Activated CD4-positive, alpha-beta T cell treated with anti-CD3 and anti-CD28 coated beads for 1 hour (primary cell): ENCODE measurements at places on chromosomes 12 and 14.

DNA sequence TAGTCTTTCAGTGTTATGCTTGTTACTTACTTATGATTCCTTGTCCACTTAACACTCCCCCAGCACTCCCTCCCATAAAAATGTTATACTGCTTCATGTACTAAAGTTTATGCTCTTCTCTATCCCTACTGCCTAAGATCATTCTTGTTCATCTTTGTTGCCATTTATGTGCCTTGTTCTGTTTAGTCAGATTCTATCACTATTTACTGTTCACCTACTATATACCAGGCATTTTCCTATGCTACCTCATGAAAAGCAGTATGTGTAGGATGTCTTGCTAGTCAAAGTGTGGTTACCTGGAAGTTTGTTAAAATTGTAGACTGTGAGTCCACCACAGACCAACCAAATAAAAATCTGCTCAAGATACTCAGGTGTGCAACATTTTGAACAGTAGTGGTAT lies 23.9 kb downstream of the ERH start:
- no peak for DNase-seq

DNA sequence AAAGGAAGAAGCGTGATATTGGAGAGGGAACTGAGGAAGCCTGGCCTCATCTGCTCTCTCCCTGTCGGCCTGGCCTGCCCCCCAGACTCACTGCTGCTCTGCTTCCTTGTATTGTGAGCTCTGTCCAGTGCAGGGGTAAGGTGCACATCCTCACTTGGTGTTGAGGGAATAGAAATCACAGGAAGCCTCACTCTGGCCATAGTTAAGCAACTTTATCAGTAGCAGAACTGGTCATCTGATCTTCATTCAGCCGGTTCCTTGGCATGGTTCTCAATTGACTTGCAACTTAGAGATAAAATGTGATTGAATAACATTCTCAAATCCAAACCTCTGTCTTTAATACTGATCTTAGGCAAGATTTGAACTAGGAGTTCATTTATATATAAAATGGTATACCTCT lies 11.5 kb upstream of the CCDC175 start:
- no peak for DNase-seq

DNA sequence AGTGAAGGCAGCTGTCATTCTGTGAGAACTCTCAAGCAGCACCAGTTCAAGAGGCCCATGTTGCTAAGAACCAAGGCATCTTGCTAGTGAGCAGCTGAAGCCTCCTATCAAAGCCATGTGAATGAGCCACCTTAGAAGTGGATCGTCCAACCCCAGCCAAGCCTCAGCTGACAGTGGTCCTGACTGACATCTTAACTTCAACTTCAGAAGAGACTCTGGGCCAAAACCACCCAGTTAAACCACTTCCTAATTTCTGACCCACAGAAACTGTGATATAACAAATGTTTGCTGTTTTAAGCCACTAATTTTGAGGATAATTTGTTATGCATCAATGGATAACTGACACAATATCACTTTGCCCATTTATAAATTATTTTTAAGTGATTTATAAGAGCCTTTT lies 256.0 kb downstream of the RPAP3 start:
- no peak for DNase-seq

- no peak for DNase-seq
These were observed 270.5 kb downstream of the TTC6 start for GRCh38 chr14:37865719-37866549.

DNA sequence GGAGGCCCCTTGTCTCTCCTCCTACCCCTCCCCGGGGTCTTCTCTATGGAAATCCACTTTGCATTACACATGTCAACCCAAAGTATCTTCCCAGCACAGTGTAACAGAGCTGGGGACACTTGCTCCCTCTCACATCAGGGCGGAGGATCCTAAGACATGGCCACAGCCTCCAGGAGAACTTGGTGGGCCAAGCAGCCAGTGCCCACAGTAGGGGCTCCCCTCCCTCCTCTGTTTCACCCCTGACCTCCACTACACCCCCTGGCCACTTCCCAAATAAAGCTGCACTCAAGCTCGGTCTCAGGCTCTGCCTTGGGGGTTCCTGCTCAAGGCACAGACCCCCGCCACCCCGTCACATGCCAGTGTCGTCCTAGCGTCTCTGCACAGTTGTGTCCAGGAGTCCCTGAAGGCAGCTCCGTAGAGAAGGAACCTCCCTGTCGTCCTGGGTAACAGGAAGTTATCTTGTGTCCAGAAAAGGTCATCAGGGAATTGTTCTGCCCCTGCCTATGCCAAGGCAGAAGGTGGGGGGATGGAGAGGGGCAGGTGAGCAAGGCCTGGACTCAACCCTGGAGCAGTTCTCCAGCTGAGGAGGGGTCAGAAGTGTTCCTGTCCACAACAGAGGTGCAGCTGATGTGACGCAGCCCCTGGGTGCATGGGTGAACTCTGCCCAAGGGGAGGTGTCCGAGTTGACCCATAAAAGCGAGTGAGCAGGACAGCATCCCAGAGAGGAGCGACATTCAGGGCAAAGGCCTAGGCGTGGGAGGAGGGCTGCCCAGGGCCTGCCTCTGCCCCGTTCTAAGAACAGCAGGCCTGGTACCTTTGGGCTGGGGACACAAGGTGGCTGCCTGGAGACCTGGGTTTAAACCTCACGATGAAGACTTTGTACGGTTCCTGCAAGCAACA lies 25.5 kb downstream of the DIO3 start:
- no peak for DNase-seq

DNA sequence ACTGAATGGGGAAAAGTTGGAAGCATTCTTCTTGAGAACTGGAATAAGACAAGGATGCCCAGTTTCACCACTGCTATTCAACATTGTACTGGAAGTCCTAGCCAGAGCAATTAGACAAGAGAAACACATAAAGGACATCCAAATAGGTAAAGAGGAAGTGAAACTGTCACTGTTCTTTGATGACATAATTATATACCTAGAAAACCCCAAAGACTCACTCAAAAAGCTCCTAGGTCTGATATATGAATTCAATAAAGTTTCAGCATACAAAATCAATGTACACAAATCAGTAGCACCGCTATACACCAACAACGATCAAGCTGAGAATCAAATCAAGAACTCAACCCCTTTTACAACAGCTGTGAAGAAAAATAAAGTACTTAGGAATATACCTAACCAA lies 157.3 kb upstream of the DDHD1 start:
- DNase-seq, result no peak

- DNase-seq, result no peak
These were observed 73.0 kb downstream of the FUT8 start for GRCh38 chr14:65485516-65485915.

DNA sequence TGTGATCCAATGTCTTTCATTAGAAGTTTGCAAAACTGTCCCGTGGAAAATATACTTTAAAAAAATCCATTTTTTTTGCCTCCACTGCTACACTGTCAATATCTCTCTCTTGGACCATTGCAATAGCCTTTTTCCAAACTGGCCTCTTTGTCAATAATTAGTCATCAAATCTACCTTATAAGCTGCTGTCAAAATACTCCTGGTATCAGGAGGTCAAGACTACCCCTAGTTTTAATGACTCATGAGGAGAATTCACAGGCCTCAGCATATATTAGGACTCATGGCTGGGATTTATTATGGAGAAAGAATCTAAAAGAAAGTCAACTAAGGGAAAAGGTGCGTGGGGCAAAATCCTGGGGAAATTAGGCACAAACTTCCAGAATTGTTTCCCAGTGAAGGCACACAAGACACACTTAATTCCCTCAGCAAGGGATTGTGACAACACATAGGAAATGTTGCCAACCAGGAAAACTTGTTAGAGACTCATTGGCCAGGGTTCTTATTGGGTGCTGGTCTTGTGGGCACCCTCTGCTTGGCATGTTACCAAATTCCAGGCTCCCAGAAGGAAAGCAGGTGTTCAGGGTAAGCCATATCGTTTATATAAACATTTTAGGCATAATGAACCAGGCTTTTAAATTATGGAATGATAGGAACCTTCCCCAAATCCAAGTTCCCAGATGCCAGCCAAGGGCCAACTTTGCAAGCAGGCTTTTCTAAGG lies 56.1 kb downstream of the TMEM117 start:
- no peak for DNase-seq

DNA sequence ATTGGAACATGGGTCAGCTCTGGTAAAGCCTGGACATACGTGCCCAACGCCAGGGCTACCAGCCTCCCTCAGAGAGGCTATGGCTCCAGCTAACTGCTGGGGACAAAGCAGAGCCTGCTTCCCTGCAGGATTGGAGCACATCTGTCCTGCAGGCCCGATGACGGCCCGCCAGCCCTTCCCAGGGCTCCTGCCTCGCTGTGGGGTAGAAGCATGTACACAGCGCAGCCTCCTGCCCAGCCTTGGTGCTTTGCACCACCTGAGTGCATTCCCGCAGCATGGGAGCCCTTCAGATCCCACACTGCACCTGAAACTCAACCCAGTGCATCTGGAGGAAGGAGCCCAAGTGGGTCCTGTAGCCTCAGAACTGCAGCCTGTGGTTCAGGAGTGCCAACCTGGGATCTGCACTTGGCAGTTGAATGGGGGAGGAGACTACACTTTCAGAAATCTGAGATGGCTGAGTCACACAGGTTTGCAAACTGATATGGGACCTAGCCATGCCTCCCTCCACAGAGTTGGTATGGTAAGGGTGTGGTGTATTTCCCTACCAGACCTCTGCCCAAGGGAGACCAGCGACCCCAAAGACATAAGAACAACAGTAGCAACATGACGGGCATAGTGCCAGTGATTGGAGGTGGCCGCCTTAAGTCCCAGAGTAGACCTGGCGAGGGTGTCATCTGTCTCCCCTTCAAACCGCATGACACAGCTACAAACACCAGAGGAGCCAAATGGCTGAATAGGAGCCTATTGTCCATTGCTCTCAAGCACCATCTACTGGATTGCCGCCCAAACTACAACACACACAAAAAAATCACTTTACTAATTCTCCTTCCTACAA lies 273.9 kb upstream of the MIS18BP1 start:
- no peak for DNase-seq

GRCh38 chr12:64091186-64091585 lies 130.9 kb downstream of the KICS2 start:
- no peak for DNase-seq

- no peak for DNase-seq
These were observed 8.0 kb downstream of the AQP6 start for GRCh38 chr12:49980501-49981349.

DNA sequence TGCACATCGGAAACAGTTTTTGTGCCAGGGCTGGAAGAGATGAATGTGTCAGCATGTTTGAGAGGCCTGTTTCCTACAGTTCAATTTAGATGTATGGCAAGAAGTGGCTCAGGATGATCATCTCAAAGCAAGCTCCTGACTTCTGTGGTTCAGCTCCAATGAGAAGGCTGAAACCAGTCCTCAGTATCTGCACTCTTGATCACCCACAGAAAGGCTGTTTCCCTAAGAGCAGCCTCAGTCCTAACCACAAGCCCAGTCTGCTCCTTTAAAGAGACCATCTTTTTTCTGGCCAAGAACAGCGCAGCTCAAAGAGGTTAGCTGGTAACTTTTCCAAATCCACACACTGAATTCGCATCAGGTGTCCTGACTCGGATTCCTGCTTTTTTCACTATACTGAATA lies 19.2 kb downstream of the CSRP2 start:
- DNase-seq, result no peak

DNA sequence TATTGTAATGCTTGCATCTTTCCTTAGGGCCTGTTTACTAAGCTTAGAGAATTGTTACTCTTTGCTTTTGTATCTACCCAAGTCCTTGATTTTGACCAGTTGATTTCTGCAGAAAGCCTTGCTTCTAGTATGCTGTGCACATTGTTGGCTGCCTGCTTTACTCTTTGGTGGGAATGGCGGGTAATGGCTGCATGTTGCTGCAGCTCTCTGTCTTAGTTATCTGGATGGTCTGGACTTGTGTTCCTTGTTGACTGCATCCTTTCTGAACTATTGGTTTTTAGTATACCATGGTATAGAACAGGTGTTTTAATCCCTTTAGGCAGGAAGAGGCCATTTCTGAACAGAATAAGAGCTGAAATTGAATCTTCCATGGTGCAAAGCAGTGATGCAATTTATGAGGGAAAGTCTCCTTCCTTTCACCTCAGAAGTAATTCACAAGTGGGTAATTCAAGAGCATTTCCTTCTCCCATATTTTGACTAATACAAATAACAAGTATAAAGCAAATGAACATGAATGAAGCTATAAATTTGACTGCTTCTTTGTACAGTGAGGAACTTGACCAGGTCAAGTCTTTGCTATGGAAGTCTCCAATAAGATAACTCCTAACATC lies 466.4 kb downstream of the NPAS3 start:
- DNase-seq, result no peak

GRCh38 chr12:62767496-62767895 lies 167.5 kb downstream of the PPM1H start:
- DNase-seq, result no peak

DNA sequence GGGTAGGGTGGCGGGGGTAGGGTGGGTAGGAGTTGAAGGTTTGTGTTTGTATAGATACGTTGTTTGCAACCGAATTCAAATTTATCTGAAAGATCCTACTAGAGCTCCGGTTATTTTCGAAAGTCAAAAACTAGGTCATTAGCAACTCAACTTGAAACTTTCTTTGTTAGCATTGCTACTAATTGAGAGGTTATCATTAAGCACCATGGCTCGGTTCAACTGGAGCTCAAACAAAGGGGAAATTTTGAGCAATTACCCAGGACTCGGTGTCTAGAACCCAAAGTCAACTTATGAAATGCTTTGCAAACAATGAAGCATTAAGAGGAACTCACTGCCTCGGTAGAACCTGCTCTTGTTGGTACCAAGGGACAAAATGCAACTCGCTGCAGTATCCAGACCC lies 207.7 kb downstream of the BCAT1 start:
- no peak for DNase-seq

- no peak for DNase-seq
These were observed 90.8 kb downstream of the AEBP2 start for GRCh38 chr12:19529951-19530636.

- no peak for DNase-seq
These were observed 4.3 kb upstream of the SLC6A12 start for GRCh38 chr12:218221-218620.

DNA sequence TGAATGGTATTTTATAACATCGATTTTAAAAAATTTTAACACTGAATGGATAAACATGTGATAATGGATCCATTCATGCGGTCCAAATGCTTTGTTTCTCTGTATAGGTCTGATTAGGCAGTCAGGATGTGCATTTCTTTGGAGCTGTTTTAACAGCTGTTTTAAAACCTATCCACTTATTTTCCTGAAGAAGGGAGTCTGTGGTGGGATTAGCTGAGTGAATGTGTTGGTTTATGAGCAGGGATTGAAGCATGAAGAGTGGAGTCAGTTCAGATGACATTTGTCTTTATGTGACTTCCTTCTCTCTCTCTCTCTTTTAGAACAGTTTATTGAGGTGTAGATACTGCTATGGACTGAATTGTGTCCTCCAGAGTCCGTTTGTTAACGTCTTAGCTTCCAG lies 37.7 kb downstream of the GLT8D2 start:
- no peak for DNase-seq

DNA sequence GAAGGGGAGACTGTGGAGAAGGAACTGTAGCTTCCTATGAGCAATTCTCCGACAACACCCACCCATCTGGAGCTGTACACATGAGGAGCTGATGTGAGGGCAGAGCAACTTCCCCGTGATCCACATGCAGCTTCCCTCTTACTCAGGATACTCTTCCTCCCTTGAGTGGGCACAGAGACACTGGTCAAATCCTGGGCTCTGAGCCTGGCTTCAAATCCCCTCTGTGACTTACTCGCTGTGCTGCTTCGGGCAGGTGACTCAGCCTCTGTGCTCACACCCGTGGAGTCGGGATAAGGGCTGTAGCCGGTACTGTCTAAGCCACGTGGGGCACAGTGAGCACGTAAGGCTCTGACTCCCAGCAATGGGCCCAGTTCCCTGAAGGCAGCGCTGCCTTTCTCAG lies 31.1 kb downstream of the ZFYVE21 start:
- no peak for DNase-seq
